ENCODE measurements at places on chromosomes 5 and 9.

GRCh38 chr5:92952243-92952642, 628.8 kb downstream of the NR2F1-AS1 start:
- DNase-seq = no peak

DNA sequence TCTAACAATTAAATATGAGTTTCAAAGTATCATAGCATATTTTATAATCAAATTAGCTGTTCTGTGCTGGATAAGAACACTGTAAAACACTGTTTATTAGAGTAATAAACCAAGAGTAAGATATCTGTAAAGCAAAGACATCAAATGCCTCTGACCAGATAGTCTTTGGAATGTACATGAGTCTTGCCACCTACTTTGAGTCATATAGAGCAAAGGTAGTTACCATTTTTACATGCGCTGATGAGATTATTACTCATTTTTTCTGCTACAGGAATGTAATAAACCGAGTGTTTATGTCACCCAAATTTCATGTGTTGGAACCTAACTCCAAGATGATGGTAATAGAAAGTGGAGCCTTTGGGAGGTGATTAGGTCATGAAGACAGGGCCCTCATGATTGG, 654.5 kb downstream of the CETN3 start:
- no peak for DNase-seq

- no peak for DNase-seq
These were observed 10.0 kb upstream of the CAST start for GRCh38 chr5:96651948-96652753.

- no peak for DNase-seq
These were observed 137.6 kb downstream of the ADGRV1 start for GRCh38 chr5:90696153-90696552.

GRCh38 chr5:126998895-126999570, 31.3 kb downstream of the MARCHF3 start:
- DNase-seq = no peak

Data from colonic mucosa (tissue), 4 donors.